ENCODE measurements at places on chromosomes 16 and 17.

GRCh38 chr17:68710035-68710780 lies 109.0 kb upstream of the FAM20A start:
- no peak for DNase-seq

DNA sequence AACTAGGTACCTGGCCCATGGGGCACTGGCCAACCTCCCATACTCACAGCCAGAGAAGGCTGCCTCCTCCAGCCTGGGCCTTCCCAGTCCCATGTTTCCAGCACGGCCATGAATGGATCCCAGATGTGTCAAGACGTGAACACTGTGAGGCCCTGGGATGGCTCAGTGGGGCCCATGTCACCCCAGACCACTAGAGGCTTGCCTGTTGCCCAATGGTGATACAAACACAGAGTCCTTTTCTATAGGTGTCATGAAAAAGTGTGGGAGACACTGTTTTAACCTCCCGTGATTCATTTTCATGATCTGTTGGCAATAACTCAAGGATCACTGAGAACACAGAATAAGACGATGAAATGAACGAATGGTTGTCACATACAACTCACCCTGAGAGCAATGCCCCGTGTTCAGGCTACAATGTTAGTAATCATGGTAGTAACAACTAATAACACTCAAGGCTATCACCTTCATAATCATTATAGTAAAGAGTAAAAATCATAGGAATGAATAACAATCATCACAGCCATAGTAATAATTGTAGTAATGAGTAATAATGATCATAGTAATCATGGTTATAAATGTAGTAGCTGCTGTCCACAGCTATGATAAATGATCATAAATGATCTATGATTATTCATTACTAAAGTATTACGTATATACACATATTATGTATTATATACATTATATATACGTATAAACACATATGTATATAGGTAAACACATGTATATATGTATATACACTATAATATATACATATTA lies 64.0 kb downstream of the DYNLRB2 start:
- no peak for DNase-seq

- DNase-seq, result no peak
These were observed 43.4 kb downstream of the BMERB1 start for GRCh38 chr16:15477802-15478201.

DNA sequence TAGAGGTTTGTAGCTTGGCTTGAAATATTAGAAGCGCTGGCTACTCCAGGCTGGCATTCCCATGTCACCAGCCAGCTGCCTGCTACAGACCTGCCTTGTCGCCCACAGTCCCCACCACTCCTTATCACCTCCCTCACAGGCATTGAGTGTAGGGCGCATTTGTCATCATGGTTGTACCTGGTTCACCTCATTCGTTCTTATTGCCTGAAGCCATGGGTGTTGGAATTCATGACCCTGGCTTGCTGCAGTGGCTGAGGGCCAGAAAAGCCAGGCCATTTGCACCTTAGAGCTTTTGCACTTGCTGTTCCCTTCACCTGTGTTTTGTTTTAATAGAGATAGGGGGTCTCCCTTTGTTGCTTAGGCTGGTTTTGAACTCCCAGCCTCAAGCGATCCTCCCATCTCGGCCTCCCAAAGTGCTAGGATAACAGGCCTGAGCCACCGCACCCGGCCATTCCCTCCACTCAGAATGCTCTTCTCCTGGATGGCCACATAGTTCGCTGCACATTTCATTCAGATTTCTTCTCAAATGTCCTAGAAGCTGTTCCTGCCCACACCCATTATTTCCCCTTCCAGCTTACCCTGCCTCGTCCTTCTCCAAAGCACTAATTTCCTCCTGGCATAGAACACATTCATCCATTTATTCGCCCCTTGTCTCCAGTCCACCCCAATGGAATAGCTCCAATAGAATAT lies 97.6 kb downstream of the C16orf78 start:
- no peak for DNase-seq

DNA sequence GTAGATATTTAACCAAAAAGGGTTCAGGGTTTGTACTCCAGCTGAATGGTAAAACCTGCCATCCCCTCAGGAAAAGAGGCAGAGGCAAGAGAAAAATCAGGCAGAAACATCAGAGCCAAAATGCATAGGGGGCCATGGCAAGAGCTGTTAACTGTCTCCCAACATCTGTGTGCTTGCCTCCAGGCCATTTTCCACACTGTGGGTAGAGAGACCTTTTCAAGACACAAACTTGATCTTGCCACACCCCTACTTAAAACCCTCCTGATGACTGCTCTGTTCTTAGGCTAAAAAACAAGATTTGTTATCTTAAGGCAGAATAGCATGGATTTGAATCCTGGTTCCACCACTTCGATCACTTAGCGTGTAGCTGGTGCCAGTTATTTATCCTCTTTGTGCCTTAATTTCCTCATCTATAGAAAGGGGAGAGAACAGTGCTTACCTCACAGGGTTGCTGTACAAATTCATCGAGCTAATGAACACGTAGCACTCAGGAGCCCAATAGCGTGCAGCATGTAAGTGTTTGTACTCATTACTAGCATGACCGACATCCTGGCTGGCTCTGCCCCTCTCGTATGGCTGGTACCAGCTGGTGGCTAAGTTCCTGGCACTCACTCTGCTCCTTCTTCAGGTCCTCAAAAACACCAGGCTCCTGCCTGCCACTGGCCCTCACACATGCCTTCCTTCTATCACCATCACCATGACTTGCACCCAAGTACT lies 25.8 kb downstream of the STAT3 start:
- no peak for DNase-seq

GRCh38 chr17:64126918-64127317 lies 3.0 kb downstream of the ERN1 start:
- no peak for DNase-seq
